Endothelial cell of umbilical vein (primary cell): ENCODE measurements at places on chromosomes 4 and X. TPM values are rescaled to one million over a fixed set of nuclear protein-coding genes. Genes with fewer than 3 reads are reported as not detected.
A peak's percentile ranks its signal among the peaks of the same experiment; 100 is the strongest.

DNA sequence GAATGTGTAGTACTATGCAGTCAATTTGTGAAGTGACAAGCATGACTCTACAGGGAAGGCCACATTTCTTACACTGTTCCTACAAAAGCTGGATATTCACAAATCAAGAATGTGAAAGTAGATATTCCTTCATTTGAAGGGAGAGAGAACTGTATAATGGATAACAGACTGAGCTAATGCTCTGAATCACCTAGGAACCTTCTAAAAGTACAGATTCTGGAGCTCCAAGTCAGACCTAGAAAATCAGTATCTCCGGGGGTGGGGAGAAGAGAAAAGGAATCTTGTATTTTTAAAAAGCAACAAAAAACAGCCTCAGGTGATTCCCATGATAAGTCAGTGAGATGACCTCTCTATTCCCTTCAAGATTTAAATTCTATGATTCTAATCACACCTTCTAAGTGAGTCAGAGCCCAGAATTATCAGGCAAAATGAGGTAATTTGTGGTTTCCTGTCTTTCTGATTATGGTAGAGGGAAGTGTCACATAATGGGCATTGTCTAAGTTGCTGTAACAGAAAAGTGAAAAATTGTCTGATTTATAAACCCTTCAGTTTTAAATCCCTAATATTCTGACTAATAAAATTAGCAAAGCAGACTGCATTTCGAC is 80.9 kb downstream of the IL21 start:
- peak; percentile 35 for DNase-seq

DNA sequence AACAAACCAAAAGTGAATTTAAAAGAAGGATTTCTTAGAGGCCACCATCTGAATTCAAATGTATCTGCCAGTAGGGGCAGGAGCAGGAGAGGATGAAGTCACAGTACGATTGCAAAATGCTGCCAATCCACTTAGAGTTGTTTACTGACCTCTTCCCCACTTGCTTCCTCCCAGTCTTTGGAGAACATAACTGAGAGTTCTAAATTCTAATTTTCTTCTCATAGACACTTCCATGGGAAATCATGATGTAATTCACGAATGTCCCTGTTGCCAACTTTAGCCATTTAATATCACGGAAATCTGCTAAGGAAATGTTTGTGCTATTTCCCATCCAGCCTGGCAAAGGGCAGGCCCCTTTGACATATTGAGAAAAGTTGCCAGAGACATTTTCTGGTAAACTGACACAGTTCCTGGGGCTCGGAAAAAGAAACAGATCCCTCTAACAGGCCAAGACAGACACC is 33.6 kb upstream of the NOCT start:
- DNase-seq = peak; percentile 93

GRCh38 chr4:1834047-1834775 is 21.7 kb downstream of the LETM1 start:
- DNase-seq = no peak

DNA sequence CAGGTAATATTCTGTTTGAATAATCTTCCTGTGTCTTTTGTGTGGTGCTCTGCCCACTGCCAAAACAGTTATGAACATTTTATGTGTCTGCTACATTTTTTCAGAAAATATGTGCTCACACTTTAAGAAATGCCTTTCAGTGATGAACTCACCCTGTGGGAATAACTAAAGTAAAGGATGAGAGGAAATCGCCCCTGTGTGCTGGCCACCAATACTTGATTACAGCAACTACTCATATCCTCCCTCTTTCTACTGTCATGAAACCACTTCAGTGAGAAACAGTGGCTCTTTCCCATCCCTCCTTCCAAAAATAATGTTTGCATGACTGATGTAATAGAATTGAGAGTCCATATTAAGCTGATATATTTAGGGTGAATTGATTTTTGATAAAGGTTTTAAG is 900.9 kb downstream of the RAB28 start:
- DNase-seq = no peak

DNA sequence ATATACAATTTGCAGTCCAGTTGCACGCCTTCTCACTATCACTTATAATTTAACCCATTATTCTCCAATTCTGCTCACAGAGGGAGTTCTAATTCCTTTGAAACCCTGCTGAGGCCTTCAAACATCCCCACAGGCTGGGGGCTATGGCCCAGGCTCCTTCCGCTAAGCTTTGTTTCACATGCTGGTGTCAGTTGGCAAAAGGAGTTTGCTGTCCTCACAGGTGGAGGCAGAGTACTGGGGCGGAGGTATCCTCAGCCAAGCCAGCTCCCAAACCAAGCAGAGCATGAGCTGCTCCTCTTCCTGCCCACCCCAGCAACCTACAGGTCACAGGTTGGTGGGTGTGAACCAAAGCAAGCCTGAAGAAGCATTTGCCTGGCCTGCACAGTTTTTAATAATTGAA is 21.5 kb downstream of the BTC start:
- no peak for DNase-seq

GRCh38 chr4:38743866-38744265 is 38.9 kb downstream of the TLR10 start:
- no peak for DNase-seq

- DNase-seq = no peak
Observed at GRCh38 chrX:40465735-40466551, 114.8 kb upstream of the ATP6AP2 start.

GRCh38 chr4:108891896-108892590 is 129.2 kb upstream of the ETNPPL start:
- DNase-seq = no peak

DNA sequence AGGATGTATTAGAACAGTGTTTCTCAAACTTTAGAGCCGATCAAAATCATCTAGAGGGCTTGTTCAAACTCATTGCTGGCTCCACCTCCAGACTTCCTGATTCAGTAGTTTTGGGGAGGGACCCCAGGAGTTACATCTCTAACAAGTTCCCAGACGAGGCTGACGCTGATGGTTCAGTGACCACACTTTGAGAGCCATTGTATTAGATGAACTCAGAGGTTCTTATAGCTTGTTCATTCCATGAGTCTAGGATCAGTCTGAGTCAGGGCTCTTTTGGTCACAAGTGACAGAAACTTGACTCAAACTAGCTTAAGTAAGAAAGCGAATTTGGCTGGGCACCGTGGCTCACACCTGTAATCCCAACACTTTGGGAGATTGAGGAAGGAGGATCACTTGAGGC is 11.5 kb upstream of the ADGRG2 start:
- no peak for DNase-seq

DNA sequence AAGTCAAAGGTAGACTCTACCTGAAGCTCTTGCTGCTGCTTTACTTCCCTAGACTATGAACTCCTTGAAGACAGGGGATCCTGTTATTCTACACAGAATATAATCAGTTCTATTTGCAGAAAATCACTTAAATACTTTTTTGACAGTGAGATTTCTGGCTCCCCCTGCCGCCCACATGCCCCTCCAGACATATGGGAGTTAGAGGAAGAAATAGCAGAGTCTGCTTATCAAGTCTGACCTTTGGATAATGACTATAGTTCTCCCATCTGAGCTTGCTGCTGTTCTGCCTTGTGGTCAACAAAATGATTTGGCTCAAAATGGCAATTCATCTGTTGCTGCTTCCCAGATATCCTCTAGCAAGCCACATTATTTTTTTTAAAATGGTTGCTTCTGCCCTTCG is 101.1 kb downstream of the ENOX2 start:
- DNase-seq = no peak

DNA sequence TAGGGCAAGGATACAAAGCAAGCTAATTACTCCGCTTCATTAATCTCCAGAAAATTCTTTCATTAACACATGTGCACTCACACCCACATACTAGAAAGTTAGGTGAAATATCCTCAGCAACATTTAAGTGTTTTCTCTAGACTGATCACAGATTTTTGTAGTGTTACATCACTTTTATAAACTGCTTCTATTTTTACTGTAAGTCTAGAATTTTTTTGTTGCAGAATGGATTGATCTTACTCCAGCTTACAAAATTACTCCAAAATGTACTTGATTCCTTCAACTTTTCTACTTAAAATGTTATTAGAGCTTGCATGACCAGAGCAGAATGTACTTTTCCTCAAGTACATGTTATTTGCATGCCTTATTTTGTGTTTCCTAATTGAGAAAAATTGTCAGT is 2325.2 kb downstream of the PCDH7 start:
- DNase-seq = no peak

- no peak for DNase-seq
Observed at GRCh38 chr4:119861731-119862130, 204.9 kb downstream of the MAD2L1 start.

DNA sequence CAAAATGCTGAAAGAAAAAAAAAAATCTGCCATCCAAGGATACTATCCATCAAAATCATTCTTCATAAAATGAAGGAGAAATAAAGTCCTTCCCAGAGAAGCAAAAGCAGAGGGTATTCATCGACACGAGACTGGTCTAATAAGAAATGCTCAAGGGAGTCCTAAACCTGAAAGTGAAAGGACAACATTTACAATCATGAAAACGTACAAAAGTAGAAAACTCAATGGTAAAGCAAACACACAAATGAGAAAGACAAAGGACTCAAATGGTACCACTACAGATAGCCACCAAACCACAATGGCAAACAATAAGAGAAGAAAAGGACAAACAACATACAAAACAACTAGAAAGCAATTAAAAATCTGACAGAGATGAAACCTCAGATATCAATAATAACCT is 41.0 kb downstream of the CD99L2 start:
- no peak for DNase-seq

DNA sequence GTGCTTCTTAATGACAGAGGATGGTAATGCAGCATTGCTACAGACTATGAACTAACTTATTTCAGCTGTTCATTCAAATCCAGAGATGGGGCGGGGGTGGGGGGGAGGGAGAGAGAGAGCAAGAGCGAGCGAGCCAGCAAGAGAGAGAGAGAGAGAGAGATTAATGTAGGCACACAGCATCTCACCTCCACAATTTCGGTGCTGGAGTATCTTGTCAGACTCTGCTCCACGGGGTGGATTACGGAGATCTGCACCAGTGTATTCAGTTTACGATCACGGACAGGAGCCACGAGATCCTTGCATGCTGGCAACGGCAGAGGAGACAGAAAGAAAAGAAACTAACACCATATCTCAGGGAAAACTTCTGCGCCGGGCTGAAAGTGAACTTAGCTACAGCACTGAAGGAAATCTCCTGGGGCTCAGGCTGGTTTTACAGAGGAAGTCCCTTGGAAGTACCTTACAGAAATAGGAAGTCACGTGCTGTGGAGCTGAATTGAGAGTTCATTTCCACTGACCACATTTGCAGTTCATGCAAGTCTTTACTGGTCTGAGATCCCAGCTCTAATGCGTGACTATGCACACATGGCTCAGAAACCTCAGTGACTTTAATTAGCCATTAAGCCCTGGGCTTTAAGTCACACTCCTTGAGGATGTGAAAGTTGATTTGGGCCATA is 440.9 kb downstream of the INPP4B start:
- peak; percentile 75 for DNase-seq

DNA sequence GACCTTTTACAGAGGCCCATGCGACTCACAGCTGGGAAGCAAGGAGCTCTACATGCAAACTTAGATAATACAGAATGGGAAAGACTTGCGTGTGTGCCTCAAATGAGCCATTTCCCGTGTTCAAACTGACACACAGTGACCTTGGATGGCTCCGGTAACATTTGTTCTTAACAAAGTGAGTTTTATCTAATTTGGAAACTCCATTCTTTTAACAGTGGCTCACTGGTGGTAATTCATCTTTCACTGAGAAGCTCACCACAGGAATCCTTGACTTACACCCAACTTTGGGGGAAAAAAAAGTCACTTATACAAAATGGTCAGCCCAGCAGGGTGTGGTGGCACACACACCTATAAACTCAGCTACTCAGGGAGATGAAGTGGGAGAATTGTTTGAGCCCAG is 190.6 kb downstream of the LDB2 start:
- no peak for DNase-seq

GRCh38 chr4:89056953-89057398 is at the start of gene FAM13A:
Gene FAM13A, minus strand, starts transcription at chr4:89057185. Its CDS starts 221 bp downstream, at chr4:89056964.
- DNase-seq = peak; percentile 92

GRCh38 chr4:31041853-31042252 is 321.7 kb downstream of the PCDH7 start:
- no peak for DNase-seq

DNA sequence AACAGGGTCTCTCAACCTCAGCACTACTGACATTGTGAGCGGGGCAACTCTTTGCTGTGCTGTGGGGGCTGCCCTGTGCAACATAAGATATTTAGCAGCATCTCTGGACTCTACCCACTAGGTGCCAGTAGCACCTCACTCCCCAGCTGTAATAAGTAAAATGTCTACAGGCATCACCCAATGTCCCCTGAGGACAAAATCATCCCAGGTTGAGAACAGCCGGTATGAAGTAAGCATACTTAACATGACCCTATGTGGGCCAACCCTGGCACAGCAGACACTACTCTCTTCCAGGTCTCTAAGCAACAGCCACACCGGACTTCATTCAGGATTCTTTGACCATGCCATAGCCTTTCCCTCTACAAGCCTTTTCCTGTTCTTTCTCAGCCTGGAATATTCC is 10.5 kb upstream of the MGST2 start:
- DNase-seq = peak; percentile 61

DNA sequence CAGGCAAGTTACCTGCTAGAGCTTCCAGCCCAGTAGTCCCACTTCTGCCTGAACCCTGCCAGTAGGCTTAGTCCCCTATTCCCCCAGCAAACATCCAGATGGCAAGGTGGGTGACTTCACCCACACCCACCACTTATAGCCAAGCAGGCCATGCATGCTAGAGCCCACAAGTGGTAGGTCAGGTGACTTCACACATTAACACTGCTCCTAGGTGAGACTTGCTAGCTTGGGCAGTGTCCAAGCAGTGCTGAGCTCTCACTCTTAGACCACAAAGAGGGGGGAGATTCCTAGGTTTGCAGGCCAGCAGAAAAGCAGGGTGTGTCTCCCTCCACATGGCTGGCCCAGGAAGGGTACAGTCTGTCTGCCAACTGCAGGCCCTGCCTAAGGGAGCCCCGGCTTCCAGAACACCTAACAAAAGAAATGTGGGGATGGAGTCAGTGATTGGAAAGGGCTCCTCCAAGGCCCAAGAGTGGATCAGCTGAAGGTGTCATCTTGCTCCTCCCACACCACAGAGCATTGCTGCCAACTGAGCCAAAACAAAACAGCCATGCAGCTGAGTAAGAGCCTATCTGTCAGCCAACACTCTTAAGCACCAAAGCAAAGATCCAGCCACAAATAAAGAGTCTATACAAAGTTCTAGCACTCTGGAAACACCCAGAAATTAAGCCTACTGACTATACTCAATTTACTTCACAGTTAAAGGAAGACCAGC is 158.1 kb upstream of the USP38 start:
- no peak for DNase-seq

- peak; percentile 35 for DNase-seq
Observed at GRCh38 chrX:68807818-68808217, 21.0 kb upstream of the EFNB1 start.

DNA sequence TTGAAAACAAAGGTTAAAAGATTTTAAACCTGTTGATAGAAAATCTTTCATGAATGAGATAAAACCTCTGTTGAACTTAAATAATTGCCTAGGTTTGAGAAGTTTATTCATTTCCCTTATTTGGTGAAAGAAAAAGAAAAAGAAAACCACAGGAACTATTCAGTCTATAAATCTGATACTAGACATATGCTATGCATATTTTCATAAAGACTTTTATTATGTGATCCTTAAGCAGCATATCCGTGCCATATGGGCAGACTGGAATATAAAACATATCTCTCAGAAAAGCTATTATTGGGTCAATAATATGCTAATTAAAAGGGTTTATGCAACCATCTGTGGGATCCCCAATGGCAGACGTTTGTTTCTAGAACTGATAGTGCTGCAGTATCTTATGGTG is 178.7 kb downstream of the RASL11B start:
- DNase-seq = no peak

Gene DSPP
- not detected in 2 replicates for polyA plus RNA-seq

Gene CNKSR2
- polyA plus RNA-seq = not detected in 2 replicates

Gene VCX3A
- not detected in 2 replicates for polyA plus RNA-seq

Gene CD99
- polyA plus RNA-seq = 364 and 474 TPM in 2 replicates

Gene ZDHHC9
- polyA plus RNA-seq = 24.6 and 27.4 TPM in 2 replicates

Gene EREG
- polyA plus RNA-seq = not detected in 2 replicates

Gene RAB40A
- 0.30 and 0.33 TPM in 2 replicates for polyA plus RNA-seq
